ENCODE measurements at places on chromosomes 16 and 17.

DNA sequence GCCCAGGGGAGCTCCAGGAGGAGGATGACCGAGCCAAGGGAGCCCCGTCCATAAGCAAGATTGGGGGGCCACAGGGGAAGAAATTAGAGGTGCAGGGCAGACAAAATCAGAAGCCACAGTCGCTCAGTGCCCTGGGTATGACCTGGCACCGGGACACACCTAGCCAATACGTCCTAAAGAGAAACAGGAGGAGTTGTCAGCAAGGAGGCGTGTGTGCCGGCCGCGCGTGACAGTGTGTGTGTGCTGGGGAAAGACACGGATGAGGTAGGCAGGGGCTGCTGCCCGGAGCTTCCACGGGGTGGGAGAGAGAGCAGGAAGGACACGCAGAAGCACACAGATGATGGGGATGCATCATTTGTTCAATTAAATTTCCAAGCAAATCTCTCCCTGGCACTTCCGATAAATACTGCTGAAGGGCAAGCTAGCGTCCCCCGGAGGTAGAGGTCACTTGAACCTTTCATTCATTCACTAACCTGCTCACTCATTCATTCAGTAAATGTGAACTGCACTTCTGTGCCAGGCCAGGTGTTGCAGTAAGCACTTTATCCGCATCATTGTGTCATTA lies 38.0 kb downstream of the C16orf95 start:
- no peak for DNase-seq

DNA sequence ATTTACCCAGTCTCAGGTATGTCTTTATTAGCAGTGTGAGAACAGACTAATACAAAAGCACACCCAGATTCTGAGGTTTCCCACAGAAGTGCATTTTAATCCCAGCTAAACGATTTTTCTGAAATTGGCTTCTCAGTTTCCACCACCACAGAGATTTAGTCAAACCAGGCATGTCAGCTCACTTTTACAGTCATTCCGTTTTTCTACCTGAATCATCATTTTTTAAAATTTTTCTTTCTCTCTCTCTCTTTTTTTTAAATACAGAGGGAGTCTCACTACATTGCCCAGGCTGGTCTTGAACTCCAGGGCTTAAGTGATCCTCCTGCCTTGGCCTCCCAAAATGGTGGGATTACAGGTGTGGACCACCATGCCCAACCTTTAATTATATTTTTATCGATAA lies 389.1 kb downstream of the HAPSTR1 start:
- DNase-seq = no peak

DNA sequence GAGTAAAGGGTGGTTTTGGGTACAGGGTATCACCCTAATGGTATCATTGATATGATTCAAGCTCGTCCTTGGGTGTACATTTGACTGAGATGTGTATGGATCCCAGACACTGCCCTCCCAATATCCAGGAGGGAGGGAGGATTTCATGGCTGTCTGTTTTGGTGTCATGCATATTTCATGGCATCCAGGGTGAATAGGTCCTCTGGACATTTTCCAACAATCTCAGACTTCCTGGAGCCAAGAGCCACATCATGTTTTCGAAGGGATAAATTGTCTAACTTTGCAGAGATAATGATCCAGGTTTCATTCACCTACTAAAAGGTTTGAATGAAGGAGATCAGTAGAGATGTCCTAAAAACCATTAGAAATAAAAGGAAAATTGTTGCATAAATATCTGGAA lies 431.9 kb downstream of the SHISA9 start:
- DNase-seq = no peak

DNA sequence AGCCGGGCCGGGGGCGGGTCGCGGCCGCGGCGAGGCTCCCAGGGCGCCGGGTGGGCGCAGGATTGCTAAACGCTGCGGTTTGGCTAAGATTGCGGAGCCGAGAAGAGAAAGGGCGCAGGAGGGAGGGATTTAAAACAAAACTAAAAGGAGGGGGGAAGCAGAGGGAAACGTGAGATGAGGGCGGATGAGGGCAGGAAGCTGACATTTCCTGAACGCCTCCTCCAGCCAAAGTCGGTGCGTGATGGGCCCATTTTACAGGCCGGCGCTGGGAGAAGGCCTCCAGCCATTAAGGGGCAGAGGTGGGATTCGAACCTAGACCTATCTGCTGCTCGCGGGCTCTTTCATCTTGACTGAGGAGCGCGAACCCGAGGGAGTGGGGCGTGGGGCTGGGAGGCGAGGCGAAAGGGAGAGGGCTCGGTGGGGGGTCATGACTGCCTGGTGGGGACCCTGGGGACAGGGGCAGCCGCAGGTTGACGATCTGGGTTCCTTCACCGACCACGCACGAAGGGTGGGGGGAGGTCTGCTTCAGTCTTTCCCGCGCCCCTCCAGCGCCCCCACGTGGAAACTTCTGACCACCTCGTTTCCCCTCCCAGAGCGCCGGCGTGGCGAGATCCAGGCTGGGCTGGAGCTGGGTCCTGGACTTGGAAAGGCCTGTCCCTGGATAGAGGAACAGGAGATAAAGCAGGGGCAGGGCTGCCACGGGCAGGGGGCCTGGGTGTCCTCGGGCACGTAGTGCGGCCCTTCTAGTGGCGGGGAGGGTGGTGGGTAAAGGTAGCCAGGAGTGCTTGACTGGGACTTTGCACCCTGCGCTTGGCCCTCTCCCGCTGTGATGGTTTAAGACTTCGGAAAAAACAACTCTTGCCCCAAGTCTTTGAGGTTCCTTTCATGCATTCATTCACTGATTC lies 3.8 kb upstream of the TAC4 start:
- peak; percentile 43 for DNase-seq

DNA sequence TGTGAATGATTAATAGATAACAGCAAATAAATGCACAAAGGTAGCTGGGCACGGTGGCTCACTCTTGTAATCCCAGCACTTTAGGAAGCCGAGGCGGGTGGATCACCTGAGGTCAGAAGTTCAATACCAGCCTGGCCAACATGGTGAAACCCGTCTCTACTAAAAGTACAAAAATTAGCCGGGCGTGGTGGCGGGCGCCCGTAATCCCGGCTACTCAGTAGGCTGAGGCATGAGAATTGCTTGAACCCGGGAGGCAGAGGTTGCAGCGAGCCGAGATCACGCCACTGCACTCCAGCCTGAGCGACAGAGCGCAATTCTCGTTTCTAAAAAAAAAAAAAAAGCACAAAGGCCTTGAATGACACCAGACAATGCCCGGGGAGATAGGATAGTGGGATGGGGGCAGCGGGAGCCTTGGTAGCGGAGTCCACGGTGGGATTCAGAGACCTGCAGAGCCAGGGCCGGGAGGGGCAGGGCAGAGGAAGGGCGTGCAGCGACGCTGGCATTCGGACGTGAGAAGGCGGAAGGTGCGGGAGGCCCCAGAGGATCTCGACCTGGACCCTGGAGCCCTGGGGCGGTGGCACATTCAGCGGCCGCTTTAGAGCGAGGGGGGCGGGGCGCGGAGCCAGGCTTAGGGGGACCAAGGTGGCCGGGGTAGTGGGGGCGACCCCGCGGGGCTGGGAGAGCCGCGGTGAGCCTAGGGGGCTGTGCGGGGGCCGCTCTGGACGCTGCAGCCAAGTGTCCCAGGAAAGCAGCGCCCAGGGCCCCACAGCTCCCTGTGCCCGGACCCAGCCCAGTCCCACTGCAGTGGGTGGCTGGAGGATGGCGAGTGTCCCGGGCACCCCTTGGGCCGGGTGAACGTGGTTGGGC lies 999 bp upstream of the FLYWCH2 start:
- DNase-seq = no peak

- no peak for DNase-seq
Measured at GRCh38 chr17:48374650-48375230, 55.3 kb downstream of the SKAP1 start.

DNA sequence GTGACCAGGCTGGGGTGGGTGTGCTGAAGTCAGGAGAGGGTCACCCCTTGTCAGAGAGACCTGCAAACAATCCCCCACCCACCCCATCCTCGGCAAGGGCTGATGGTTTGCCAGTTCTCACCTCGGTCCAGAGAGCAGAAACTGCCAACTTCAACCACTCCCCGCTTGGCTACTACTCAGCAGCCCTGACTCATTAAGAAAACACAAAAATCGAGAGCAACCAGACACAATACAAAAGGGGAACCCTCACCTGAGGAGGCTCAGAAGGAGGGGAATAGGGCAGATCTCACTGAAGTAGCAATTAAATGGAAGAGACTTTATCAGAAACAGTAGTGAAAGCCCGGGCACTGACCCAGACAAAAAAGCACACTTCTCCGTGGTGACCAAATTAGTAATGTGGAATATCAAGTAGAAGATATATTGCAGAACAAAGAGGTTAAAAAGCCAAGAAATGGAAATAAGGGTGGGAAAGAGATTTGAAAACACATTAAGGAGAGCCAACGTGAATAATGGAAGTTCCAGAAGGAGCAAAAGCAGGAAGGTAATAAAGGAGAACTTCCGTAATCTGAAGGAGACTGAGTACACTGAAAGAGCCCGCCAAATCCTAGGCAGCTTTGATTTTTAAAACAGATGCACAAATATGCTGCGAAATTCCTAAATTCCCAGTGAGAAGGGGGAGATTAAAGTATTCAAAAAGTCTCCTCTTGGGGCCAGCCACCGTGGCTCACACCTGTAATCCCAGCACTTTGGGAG lies 23.6 kb downstream of the CENPV start:
- no peak for DNase-seq

DNA sequence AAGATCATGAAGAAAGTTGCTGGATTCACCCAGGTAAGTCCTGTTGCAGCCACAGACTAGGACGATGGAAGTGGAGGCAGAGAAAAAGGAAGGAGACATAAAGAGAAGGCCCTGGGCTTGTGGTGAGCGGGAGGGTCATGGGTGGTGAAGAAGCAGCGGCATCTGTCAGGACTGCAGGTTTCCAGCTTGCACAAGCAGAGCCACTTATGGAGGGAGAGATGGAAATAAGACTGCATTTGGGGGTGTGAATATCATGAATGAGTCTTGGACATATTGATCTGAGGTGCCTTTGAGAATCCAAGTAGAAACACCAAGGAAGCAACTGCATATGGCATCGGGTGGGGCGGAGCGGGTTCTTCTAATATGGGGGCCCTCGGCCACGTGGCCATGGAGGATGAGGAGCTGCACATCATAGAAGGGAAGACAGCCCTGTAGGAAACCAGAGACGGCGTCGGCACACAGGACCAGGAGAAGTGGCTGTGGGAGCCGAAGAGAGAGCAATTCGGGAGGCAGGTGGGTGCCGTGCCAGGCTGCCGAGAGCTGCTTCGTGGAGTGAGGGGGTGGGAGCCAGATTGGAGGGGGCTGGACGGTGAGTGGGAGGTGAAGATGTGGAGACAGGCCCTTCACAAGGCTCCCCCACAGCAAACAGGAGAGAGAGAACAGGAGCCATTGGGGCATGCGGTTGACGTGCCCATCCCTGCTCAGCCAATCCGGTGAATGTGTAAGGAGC lies 243.5 kb downstream of the GSG1L start:
- no peak for DNase-seq

DNA sequence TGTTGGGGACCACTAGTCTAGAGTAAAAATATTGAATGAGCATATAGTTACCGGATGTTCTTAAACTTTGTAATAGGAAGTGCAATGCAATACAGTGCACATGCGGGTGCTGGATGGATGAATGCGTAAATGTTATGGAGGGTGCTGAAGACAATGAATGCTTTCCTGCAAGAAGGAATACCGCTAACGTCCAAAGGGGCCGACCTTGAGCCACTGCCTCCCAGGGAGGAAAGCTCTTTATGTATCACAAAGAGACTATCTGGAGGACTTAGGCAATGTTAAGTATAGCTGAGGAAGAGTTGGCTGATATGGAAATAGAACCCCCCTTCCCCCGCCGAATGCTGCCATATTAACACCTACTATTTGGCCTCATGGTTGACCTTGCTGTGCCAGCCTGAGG lies 27.5 kb upstream of the SHCBP1 start:
- no peak for DNase-seq

GRCh38 chr17:35715416-35715815 lies 16.0 kb upstream of the RASL10B start:
- no peak for DNase-seq

DNA sequence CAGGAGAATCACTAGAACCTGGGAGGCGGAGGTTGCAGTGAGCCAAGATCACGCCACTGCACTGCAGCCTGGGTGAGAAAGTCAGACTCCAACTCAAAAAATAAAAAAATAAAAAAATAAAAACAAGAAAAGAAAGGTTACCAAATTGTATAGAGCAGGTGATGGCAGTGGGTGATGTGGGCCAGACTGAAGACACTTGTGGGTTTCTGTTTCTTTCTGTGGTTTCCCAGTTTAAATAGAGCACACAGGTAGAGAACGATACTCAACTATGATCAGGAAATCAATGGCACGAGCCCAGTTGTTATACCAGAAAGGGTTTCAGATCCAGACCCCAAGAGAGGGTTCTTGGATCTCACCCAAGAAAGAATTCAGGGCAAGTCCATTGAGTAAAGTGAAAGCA lies 32.6 kb downstream of the NUBP1 start:
- DNase-seq = no peak

DNA sequence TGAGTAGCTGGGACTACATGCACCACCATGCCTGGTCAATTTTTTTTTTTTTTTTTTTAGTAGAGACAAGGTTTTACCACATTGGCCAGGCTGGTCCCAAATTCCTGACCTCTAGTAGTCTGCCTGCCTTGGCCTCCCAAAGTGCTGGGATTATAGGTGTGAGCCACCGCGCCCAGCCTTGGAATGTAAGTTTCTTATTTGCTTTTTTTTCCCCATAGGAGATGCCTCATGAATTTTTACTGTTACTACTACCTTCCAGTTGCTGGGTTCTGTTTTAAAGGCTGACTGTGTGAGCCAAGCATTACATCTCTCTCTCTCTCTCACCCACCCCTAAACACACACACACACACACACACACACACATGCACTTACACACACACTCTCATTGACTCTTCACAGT lies 112.6 kb downstream of the RGS9 start:
- DNase-seq = no peak

GRCh38 chr17:35865412-35866340 lies 3.0 kb downstream of the HEATR9 start:
- no peak for DNase-seq

GRCh38 chr16:70737377-70738082 lies 51.7 kb upstream of the MTSS2 start:
- DNase-seq = no peak

- DNase-seq = peak; percentile 90
Measured at GRCh38 chr16:65071433-65072311, 50.2 kb downstream of the CDH11 start.

- no peak for DNase-seq
Measured at GRCh38 chr17:73706858-73707257, 62.6 kb upstream of the SDK2 start.

- DNase-seq = no peak
Measured at GRCh38 chr16:49800441-49800840, 55.5 kb downstream of the ZNF423 start.

GRCh38 chr16:53052519-53053501 lies at the start of gene CHD9NB:
CHD9NB (minus strand) TSS chr16:53052897; CDS start chr16:53044158, 8,739 bp downstream.
- DNase-seq = no peak

- no peak for DNase-seq
Measured at GRCh38 chr17:11047228-11047627, 193.8 kb upstream of the SHISA6 start.

All from midbrain (tissue), 1 donor.